NCI-H1694 treated with DMSO at 0.1 percent for 48 hours (cell line): ENCODE measurements at places on chromosomes 11 and 22.
A peak's percentile ranks its signal among the peaks of the same experiment; 100 is the strongest.

GRCh38 chr22:20948450-20948849, 18.6 kb upstream of the AIFM3 start:
- DNase-seq: no peak

DNA sequence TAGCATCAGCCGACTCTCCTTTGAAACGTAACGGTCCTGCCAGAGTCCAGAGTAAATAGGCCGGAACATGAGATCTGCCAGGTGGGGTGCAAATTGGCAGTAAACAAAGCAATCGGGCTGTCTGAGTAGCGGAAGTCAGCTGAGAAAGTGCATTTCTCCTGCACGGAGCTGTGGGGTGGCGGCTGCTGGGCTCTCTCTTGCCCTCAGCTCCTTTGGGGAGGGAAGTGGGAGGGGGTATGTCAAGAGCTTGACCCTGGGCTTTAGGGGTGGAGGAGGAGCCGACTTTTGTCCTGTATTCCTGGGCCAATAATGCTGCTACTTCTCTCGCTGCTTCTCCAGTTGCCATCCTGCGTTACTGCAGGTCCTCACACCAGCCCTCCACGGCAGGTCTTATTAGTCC, 11.6 kb downstream of the GRIK4 start:
- DNase-seq: no peak

GRCh38 chr11:95140397-95141033, 50.9 kb downstream of the ENDOD1 start:
- no peak for DNase-seq

- no peak for DNase-seq
Observed at GRCh38 chr11:77252555-77253270, 48.8 kb downstream of the GDPD4 start.

DNA sequence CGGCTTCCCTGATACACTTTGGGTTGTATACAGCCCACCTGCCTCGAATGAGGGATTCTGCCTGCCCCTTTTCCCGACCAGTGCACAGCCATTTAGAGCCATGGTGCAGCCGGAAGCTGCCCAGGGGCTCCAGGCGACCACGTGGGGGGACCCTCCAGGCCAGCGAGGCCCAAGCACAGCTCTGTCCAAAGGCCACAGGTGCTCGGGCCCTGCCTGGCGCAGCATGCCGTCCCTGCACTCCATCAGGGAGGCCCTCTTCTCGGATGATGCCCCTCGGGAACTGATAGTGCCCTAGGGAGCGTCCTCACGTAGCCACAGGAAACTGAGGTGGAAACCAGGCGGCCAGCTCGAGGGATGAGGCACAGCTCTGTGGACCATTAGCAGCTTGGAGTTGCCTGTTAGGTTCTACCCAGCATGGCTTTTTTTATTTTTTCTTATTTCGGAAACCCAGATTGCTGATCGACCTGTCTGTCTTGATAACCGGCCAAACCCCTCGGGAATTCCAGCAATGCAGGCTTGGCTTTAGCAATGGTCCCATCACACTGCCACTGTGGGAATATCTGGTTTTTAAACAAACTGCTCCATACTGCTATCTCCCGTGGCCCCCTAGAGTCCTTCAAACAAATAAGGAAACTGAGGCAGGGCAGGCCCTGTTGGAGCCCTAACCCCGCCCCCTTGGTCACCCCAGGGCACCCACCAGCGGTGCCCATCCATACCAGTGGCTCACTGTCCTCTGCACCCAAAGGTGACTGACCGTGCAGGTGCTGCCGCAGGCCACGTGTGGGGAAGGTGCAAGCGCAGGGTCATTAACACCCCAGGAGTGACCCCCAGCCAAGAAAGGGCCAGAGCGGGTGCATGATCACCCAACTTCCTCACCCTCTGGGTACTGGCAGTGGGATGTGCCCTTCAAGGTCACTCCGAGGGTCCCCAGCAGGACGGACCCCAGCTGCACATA, 8.0 kb downstream of the ANO1 start:
- no peak for DNase-seq

GRCh38 chr11:43947003-43947500, 4.6 kb downstream of the C11orf96 start:
- DNase-seq: peak; percentile 2

GRCh38 chr22:45972091-45972888, 4.7 kb downstream of the WNT7B start:
- DNase-seq: no peak

DNA sequence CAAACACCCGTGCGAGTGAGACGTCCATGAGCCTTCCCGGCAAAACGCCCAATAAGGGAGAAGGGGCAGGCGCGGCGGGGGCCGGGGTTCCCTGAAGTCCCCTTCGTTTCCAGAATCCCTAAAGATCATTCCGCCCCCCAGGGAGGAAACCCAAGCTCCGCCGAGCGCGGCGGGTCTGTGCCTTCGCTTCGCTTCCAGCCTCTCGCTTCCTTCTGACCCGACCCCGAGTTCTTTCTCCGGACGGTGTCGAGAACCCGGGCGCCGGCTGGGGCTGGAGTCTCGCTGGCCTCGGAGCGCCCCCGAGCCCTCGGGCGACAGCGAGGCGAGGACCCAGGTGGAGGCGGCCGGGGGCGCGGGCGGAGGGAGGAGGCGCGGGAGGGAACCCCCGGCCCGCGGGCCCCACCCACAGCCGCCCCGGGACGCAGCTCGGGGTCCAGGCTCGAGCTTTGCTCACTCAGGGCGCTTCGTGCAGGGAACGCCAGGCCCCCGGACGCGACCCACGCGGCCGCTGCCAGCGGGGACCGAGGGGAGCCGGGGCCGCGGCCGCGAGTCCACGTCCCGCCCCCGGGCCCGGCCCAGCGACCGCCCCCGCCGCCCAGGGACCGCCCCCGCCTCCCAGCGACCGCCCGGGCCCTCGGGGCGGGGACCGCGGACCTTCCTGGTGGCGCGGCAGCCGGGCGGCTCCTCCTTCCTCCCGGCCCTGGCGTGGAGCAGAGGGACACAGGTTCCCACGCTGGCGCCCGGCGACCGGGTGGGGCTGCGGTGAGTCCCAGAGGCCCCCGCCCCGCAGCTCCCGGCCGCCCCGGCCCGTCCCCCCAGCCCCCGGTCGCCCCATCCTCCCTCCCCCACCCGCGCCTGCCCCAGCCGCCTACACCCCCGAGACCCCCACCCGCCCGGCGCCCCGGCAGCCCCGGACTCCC, at the start of gene PGGHG:
TSS of gene PGGHG (plus strand) at position 649 of the 920 bp plus-strand sequence. CDS start 691 bp downstream, outside the sequence.
- DNase-seq: no peak

GRCh38 chr22:31346733-31347250, 646 bp upstream of the PATZ1 start:
- DNase-seq: peak; percentile 63

DNA sequence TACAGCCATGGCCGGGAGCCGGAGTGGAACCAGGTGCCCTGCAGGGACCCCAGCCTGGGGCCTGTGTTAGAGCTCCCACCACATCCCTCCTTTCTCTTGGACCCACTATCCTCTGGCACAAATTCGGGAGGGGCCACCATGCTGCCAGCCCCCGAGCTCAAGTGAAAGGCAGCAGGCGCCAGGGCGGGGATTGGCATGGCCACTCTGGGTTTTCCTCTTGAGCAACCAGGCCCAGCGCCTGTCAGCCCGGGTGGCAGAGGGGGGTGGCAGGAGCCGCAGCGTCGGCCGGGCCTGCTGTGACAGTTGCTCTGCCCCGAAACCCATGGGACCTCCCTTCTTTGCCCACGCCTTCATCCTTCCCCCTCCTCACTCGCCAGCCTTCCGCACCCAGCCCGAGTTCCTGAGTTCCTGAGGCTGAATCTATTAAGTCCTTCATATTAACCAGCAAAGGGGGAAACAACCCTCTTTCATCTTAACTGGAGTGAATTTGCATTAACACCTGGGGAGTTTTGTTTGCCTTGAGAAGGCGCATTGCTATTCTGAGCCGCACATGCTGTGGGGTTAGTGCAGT, 16.8 kb upstream of the CABP7 start:
- DNase-seq: peak; percentile 80

DNA sequence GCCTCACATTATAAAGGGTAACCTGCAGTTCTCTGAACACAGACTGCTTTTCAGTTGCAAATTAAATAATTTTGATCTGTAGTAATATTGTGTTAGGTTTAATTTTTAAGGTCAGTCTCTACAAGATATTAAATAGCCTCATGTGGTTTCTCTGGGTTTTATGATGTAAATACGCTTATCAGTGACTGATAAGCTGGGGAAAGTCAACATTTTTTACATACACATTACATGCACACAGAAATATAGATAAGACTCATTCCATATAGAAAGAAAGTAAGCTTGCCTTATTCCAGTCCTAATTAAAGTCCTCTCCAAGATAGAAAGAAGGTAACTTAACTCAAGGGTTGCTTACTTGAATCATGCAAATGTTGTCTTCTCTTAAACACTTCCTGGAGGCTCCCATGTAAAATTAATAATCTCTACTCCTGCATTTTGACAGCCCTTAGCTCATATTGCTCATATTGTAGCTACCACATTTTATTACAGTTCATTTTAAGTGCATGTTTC, 1.6 kb upstream of the OR5M3 start:
- no peak for DNase-seq

DNA sequence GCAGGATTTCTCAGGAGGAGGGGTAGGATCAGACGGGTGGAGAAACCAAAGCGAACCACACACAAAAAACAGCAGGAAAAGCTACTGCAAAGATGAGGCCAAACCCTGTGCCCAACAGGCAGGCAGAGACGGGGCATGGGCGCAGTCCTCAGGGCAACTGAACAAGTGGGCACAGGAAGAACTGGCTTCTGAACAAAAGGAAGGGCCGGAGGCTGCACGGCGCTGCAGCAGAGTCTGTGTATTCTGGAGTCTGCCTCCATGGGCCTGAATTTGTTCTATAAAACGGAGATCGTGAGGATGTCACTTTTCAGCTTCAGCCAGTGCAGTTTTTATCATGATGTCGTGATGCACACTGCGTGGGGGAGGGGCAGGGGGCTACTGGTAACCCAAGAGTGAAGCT, 1026.0 kb downstream of the TBC1D22A start:
- DNase-seq: no peak

DNA sequence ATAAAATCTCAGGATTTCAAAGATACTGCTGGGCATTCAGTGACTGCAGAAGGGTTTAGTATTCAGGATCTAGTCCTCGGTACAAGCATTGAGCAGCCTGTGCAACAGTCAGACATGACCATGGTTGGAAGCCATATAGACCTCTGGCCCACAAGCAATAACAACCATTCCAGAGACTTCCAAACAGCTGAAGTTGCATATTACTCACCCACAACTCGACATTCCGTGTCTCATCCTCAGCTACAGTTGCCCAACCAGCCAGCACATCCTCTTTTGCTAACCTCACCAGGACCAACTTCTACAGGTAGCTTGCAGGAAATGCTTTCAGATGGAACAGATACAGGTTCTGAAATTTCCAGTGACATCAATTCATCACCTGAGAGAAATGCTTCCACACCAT, 156.8 kb downstream of the C11orf91 start:
- DNase-seq: no peak

- no peak for DNase-seq
Observed at GRCh38 chr22:38080850-38081635, 2.9 kb downstream of the SLC16A8 start.

GRCh38 chr22:36028646-36029405, at the start of gene RBFOX2:
Gene RBFOX2, minus strand, starts transcription at chr22:36028824. Its CDS starts 399 bp downstream, at chr22:36028425.
- DNase-seq: peak; percentile 78

DNA sequence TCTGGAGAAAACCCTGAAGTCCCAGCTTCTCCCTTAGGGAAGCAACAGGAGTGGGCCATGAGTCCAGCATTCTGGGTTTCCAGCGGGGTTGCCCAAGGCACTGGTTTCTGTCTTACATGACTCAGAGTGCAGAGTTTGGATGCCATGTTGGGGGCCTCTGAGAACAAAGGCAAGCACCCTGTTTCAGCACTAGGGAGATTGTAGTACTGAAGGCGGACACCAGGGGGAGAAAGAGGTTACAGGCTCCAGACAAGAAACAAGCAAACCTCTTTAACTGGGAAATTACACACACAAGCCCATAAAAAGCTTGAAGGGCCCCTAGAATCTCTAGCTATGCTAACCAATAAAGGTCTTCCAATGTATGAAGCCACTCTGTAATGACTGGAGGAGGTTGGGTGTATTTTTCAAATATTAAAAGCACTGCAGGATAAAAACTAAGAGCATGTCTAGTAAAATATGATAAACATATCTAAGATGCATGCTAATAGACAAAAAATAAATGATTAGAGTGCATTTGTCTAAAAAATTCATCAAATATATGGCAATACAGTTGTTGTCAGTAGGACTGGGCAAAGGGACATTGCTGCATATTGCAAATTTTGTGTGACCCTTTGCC, 7.1 kb downstream of the MS4A6E start:
- no peak for DNase-seq

DNA sequence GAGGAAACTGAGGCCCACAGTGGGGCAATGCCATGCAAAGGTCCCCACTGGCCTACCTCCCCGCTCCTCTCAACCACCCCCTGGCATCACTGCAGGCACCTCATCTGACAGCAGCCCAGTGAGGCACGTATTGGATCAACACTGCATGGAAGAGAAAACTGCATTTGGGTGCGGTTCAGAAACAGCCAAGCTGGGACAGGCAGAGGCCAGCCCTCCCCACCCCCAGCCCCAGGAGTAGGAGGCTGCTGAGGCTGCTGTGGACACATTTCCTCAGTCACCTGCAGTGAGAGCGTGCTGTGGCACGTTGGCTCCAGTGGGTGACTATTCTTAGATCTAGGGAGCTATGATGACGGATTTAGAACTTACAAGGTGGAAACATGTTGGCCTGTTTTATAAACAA, 63.7 kb downstream of the KCNC1 start:
- DNase-seq: no peak
